ENCODE measurements at places on chromosomes 2 and 18.

DNA sequence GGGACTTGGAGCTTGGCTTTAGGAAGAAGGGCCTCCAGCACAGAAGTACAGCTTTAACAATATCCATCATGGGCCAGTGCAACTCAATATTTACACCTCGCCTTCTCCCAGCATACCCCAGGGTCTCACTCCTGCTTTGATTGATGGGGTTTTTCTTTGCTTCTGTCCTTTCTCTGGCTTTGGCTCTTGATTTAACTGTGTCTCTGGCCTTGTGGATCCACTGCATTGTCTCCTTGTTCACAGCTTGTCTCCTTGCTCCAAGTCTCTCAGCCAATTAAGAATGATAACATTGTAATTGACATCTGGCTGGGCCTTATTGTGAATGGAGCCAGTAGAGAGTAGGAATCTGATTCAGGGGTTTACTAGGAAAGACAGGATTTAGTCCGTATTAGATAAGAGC lies 1019.5 kb downstream of the TMEM182 start:
- DNase-seq: no peak

GRCh38 chr2:240922245-240922981 lies 16.3 kb downstream of the CROCC2 start:
- no peak for DNase-seq

- DNase-seq: no peak
These were observed 448.7 kb upstream of the TCF4 start for GRCh38 chr18:56036741-56037140.

DNA sequence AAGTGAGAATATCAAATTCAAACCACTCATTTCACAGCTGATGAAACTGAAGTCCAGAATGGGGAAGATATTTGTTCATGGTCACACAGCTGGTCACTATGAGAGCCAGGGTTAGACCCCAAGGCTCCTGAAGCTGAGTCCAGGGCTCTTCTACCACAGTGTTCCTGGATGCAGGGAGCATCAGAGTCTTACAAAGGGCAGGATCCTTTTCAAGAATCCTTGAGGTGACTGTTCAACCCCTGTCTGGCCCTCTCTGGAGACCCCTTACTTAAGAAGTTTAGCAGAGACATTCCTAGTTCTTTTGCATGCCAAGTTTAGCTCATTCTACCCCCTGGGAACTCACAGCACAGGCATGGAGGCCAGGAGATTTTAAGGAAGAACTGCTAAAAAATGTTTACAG lies 15.7 kb downstream of the PROKR1 start:
- DNase-seq: no peak

- no peak for DNase-seq
These were observed 18.5 kb downstream of the RRM2 start for GRCh38 chr2:10140841-10141610.

DNA sequence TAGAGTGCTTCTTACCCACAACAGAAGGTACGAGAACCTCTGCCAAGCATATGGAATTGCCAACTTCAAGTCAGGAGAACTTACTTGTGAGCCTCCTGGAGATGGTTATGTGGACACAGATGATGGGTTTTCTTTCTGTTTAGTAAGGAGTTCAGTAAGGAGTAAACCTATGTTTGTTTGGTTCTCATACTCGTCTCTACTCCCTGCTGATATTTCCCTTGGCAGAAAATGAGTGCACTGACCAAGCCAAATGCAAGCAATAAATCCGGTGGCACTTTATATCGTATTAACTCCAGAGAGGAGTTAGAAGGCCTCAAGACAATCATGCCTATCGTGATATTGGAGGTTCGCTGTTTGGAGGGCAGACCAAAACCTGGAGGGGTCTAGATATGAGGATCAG lies 83.2 kb upstream of the CYP1B1 start:
- no peak for DNase-seq

DNA sequence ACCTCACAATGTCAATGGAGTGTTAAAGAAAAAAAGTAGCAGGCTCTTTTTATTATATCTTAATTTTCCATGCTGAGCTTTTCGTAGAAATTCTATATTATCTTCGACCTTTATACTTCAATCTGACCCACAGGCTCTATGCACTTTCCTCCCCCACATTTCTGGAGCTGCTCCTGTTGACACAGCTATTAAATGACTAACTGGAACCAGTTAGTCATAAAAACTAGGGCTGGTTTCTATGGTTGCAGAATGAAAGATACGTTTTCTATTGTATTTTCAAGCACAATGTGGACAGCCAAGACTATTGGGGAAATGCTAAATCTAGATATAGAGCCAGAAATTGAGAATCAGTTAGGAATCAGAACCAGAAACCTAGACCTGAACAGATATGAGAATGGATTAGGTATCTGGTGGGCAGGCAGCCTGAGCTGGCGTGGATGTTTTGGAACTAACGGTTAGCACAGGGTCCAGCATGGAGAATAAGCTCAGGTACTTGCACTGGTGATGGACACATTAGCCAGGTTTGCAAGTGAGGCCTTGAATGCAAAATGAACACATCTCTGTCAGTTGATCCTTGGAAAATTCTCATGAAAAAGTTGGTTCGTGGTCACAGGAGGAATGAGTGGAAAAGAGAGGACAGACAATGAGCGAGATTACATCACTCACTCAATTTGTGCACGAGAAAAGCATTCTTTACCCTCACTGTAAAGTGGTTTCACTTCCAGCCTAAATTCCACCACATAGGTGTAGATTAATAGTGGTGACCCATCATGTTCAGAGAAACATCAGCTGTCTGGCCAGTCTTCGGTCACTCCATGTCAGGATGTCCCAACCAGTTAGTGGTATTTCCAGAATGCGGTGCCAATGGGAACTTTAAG lies 144.6 kb upstream of the EPHA4 start:
- no peak for DNase-seq

DNA sequence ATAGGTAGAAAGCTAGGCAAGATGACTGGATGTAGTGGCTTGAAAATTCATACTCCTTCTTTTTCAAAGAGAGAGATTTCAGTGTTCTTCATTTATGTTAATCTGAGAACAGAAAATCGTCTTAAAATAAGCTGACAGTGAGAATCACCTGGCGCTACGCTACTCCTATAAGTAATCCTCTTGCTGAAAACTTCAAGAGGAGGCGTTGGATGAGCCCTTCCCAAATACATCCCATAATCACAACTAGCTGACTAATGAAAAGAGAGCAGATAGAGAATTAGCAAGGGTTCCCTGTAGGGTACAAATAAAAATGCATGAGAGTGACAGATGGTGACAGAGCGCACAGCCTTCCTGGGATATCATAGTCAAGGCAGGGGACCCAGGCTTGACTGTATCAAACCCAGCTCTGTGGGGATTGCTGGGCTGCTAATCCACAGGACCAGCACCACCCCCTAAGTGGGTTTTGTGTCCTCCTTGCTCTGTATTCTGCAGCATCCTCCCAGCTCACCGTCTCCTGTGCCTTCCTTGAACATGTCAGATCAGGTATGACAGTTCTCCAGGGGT lies 280.2 kb downstream of the SP3 start:
- DNase-seq: no peak

DNA sequence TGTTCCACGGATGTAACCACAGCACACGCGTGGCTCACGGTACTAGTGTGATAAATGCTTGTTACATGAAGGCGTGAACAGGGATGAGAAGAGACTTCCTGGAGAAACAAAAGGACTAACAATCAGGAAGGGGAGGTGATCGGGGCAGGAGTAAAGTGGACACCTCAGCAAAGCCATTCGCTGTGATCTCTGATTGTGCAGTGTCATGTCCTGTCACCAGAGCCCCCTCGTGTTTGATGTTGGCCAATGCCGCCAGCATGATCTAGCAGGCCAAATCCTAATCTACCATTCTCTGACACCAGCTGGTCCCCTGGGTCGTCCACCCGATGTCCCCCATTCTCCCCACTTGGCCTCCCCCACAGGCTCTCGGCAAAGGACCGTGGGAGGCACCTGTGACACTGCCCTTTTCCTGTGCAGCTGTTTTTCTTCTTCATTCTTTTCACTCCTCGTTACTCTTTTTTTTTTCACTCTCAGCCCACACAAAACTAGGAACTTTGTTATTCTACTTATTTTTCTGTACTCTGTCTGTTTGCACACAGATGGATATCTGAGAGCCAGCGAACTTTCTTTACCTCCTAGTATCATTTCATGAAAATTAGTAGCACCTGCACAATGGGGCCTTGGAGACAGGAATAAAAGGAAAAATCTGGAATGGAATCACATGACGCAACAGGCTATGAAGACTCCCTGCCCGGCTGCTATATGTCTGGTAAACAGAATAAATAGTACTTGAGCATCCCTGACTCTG lies 146.8 kb downstream of the TGIF1 start:
- peak; percentile 80 for DNase-seq

- DNase-seq: peak; percentile 23
These were observed 1053.5 kb upstream of the FAM98A start for GRCh38 chr2:34652636-34653035.

- DNase-seq: no peak
These were observed 16.2 kb downstream of the DIPK1C start for GRCh38 chr18:74440808-74441427.

DNA sequence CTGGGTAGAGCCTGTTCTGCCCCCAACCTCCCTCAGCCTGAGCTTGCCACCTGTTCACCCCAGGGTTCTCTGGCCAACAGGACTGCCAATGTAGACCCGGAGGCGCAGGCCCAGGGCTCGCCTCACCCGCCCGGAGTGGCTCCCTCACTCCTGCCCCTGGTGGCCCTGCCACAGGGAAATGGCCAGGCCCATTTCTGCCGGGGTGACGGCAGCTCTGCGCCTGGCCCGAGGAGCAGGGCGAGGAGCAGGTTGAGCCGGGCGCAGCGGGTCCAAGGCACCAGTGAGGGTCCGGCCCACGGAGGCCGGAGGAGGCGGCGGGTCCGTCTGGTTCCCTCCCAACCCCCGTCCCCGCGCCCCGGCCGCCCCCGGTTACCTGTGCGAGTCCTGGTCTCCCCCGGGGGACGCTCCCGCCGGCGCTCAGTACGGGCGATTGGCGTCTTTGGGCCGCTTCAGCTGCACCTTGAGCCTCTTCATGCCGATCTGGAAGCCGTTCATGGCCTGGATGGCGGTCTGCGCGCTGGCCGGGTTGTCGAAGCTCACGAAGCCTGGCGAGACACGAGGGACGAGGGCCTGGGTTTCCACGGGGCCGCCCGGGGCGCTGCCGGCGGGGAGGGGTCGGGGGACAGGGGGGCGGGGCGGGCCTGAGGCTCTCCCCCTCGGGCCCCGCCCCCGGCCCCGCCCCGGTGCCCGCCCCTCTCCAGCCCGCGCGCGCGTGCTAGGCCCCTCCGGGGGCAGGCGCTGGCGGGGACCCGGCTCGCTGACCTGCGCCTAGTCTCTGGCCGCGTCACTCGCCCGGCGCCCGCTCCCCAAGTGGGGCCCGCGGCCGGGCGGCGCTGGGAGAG lies 312.0 kb downstream of the CELF4 start:
- peak; percentile 12 for DNase-seq

- no peak for DNase-seq
These were observed 10.9 kb downstream of the ANKRD23 start for GRCh38 chr2:96832754-96833507.

- DNase-seq: no peak
These were observed 313.4 kb upstream of the ID2 start for GRCh38 chr2:8368463-8368862.

DNA sequence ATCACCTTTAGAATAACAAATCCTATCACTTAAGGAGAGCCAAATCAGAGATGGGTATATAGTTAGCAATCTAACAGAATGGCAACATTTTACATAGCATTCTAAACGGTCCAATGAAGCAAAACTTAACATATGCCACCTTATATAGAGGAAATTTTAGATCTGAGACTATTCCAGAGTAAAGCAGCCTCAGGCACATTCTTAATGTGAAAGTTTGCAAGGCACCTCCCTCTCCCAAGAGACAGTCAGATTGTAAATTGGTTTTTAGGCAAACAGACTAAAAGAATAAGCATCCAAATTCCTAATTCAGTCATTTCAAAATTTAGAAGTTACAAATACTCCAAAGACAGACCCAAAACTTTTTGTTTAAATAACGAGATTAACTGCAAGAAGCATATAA lies 292.9 kb downstream of the STK39 start:
- DNase-seq: no peak

DNA sequence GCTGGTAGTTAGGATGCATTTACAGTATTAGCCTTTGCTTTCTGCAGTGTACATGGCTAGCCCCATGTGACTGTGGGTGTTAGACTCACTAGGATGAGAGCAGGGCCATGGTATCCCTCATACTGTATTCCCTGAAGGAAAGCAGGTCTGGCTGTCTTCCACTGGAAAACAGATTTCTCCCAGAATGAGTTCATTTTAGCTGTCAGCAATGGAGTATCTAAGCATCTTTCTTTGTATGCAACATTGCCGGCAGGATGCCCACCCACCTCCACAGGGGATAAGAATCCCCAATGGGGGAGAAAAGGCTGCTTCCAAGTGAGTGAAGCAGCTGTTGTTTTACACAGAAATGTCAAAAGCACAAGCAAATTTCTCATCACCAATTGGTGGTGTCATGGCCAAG lies 142.7 kb upstream of the KLHL14 start:
- DNase-seq: no peak

- no peak for DNase-seq
These were observed 53.1 kb downstream of the SP110 start for GRCh38 chr2:230166557-230167170.

DNA sequence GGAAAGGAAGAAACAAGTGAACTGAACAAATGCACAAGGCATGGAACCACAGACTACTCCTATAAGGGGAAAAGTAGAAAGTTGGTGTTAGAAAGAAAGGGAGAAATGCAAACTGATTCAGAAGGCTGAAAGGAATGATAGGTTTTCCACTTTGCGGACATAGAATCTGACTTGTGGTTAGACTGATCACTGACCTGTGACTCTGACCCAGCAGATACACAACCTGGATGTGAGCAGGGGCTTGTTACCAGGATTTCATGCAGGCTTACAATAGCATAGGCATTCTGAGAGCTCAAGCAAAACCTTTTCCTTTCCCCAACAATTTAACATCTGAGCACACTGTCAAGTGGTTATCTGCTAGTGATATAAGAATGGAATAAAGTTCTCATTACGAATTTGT lies 237.0 kb upstream of the CDH20 start:
- DNase-seq: no peak

DNA sequence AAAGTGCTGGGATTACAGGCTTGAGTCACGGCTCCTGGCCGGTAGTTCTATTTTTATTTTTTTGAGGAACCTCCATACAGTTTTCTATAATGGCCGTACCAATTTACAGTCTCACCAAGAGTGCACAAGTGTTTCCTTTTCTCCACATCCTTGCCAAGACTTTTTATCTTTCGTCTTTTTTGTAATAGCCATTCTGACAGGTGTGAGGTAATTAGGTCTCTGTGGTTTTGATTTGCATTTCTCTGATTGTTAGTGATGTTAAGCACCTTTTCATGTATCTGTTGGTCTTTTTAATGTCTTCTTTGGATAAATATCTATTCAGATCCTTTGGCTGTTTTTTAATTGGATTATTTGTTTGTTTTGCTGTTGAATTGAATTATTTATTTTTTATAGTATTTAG lies 9.3 kb downstream of the ARMC9 start:
- DNase-seq: no peak

Measured in suppressor macrophage treated with lipopolysaccharide for 1 hour (primary cell).